ENCODE measurements at places on chromosomes 2 and 18.

- no peak for DNase-seq
Observed at GRCh38 chr18:2917259-2918047, 70.6 kb downstream of the EMILIN2 start.

DNA sequence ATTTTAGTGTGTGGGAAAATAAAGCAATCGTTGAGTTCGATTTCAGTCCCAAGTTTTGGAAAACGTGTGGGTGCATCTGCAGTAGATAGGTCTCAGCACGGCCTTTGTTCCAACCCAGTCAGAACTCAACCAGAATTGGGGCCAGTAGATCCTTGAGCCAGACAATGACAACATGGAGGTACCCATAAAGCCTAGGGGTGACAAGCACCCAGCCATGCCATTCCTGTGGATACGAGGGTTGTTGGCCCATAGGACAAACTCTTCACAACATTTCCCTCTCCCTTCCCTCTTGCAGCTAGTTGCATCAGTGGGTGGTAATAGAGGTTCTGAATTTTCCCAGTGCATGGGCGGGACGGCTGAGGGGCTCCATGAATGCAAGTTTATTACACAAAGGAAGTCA is 60.1 kb downstream of the ST3GAL5 start:
- DNase-seq: no peak

GRCh38 chr2:202022755-202023154 is 10.9 kb upstream of the FZD7 start:
- DNase-seq: no peak

- no peak for DNase-seq
Observed at GRCh38 chr2:203077451-203077850, 62.8 kb downstream of the NBEAL1 start.

DNA sequence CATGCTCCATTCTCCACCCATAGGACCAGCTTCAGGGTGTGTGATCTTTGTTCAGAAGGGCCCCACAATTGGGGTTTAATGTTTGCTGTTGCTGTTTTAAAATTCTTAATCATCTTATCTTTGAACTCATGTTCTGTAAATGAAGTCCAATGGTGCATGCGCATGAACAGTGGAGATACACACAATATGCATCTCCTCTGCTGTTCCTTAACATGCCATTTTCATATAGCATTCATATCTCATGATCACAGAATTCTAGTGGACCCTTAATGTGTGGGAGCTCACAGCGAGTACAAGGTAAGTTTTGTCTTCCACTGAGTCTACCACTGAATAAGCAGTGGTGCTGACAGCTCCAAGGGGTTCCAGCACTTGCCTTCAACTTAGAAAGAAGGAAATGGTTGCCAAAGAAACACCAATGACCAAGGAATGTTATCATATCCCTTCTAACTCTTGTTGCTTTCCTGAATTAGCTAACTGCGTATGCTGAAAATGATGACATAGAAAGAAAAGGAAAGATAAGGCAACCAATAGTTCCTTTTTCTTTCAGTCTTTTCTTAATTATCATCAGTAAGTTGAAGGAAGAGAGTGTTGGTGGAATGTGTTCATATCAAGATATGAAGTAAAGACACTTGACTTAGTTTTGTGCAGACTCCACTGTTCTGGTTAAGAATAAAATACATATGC is 258.9 kb upstream of the FBXO11 start:
- DNase-seq: peak; percentile 50

DNA sequence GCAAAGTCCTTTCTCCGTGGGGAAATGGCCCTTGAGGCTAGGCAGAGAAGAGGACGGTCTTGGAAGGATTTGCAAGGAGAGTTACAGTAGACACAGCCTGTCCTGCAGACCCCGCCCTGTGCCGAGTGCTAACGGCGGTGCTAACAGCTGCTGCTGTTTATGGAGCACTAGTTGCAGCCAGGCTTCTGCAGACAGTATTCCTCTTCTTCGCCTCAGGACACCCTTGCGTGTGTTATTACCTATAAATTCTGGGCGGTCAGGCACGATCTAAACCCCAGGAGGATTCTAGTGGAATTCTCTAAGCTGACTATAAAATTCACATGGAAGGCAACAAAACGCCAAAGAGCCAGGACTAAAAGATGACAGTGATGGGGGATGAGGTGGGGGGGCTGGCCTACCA is 139.8 kb downstream of the GLI2 start:
- no peak for DNase-seq

GRCh38 chr2:29449499-29449898 is 334.3 kb downstream of the CLIP4 start:
- DNase-seq: no peak

DNA sequence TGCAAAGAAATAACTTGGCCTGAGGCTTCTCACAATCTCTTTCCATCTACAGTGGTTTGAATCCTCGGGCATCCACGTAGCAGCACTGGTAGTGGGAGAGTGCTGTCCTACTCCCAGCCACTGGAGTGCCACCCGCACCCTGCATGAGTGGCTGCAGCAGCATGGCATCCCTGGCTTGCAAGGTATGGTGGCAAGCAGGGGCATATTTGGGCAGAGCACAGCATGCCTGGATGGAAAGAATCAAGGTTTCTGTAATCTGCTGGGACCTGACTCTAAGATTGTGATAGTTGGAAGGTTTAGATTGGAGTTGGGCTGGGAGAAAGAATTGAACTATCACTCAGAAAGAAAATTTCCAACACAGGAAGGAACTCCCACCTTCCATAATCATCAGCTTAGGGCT is 4.0 kb downstream of the CAD start:
- DNase-seq: no peak

- no peak for DNase-seq
Observed at GRCh38 chr18:49697757-49698524, 115.4 kb downstream of the ACAA2 start.

DNA sequence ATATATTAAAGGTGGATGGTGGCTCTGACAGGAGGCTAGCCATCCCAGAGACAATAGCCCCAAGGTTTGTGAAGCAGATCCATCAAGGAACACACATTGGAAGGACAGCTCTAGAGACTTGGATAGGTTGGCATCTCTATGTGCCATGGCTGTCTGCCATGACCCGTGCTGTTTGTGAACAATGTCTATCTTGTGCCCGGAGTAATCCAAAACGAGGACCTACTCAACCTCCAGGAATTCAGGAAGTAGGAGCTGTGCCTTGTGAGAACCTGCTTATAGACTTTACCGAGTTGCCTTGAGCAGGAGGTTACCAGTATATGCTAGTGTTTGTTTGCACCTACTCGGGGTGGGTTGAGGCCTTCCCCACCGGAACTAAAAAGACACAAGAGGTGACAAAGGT is 43.1 kb upstream of the SELENOI start:
- no peak for DNase-seq

GRCh38 chr2:54940723-54941122 is 109.5 kb downstream of the RTN4 start:
- DNase-seq: no peak

DNA sequence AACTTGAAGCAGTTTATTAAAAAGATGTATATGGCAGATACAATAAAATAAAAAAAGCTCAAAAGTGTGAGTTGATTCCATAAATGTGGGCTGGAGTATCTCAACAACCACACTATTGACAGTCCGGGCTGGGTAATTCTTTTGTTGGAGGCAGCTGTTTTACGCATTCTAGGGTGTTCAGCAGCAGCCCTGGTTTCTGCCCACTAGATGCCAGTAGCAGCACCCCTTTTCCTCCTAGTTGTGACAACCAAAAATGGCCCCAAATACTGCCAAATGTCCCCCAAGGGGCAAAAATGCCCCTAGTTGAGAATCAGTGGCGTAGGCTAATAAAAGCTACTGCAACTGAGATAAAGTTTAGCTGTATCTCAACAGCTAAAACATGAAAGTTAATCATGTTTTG is 44.8 kb downstream of the CHMP3 start:
- DNase-seq: peak; percentile 27

DNA sequence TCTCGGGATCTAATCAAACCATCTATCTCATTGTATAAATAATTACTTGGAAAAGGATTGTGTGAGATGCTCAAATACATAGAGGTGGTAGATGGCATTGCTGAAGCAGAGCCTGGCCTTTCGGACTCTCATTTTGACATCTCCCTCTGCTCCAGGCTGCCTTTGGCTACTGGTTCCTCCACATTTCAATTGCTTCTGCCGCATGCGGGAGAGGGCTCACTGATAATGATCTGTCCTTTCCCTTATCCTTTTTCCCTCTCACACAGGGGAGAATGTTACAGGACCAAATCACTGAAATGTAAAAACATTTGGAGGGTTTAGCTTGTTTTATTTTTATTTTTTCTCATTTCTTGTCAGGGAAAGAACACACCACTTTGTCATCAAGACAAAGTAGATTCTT is 380.6 kb upstream of the UBE2E3 start:
- DNase-seq: no peak

- no peak for DNase-seq
Observed at GRCh38 chr2:11122380-11122779, 32.9 kb upstream of the SLC66A3 start.

GRCh38 chr18:47215554-47216138 is 35.8 kb downstream of the SKOR2 start:
- peak; percentile 38 for DNase-seq

GRCh38 chr2:134446383-134447017 is 192.6 kb downstream of the MGAT5 start:
- DNase-seq: no peak

DNA sequence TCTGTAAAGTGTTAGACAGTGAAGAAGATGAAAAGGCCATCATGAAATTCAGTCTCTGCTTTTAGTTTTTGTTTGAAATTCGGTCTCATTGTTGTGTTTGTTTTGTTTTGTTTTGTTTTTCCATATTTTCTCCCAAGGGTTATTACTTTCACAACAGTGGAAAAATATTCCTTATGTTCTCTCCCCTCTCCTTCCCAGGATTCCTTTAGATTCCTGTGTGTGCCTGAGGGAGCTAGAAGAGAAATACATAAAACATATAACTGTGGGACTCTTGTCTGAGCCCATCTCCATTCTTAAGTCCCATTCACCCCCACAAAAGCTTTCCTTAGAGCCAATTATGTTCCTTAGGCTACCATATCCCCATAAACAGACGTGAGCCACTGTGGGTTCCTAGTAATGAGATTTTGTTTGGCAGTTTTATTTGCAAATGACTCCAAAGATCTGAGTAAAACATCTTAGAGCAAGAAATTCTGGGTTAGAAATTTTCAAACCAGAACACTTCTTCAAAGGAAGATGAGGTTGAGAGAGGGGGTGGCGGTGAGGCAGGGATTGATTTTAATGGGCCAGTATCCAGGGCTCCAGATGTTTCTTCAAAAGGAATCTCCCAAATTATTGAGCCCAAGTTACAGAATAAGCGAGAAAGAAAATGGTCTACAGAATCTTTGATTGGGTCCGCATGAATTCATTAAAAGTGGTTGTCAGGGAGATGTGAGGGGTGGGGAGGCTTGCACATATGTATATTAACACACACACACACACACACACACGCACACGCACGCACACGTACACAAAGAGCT is 157.8 kb upstream of the TNP1 start:
- DNase-seq: no peak
